ENCODE measurements at places on chromosomes 4 and X.

DNA sequence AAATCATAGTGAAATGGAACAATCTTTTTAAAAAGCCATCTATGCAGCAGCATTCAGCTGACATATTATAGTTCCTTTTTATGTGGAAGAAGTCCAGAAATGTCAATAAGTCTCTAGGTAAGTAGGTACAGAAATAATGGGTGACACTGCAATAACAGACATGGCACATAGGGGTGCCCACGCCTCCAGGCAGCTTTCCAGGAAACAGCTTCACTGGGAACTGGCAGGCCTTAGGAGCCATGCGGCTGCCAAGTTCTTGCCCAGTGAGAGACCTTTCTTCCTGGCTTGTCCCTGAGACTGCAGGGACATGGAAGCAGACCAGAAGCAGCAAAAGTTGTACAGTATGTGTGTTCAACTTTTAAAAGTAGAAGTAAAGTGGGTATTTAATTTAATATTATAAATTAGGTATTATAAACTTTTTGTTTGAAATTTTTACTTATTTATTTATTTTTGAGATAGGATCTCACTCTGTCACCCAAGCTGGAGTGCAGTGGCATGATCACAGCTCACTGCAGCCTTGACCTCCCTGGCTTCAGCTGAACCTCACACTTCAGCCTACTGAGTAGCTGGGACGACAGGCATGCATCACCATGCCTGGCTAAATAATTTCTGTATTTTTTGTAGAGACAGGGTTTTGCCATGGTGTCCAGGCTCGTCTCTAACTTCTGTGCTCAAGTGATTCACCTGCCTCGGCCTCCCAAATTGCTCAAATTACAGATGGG lies 12.1 kb upstream of the ETNPPL start:
- no peak for DNase-seq

DNA sequence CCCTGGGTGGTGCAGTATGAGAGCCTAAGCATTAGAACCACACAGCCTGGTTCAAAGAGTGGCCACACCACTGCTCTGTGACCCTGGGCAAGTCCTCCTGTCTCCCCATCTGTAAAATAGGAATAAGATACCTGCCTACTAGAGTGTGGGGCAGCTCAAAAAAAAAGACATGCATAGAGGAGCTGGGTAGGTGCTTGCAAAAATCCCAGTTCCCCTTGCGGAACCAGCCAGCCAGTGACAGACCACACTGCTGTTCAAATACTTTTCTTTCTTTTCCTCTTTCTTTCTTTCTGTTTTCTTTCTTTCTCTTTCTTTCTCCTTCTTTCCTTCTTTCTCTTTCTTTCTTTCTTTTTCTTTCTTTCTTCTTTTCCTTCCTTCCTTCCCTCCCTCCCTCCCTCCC lies 63.0 kb upstream of the TRIM2 start:
- DNase-seq, result no peak

DNA sequence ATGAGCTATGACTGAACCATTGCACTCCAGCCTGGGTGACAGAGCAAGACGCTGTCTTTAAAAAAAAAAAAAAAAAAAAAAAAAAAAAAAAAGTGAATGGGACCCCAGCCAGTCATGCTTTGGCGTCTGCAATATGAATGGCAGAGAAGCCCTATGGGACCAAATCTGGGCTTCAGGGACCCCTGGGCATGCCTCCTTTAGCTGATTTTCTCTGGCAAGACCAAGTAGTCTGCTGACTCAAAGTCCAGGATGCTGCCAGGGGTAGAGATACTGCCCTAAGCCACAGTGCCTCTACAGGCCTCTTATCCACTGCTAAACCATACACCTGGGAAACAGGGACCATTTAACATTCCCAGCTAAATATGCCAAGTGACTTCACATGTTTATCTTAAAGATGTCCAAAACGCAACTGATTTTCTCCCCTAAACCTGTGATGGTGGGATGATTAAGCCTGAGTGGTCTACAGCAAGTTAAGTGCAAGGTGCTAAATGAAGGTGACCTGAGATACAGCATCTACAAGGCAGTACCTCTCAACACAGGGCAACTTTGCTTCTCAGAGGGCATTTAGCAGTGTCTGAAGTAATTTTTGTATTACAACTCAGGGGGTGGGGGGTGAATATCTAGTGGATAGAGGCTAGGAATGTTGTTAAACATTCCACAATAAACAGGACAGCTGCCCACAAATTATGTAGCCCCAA lies 5.8 kb downstream of the RPS4X start:
- no peak for DNase-seq

DNA sequence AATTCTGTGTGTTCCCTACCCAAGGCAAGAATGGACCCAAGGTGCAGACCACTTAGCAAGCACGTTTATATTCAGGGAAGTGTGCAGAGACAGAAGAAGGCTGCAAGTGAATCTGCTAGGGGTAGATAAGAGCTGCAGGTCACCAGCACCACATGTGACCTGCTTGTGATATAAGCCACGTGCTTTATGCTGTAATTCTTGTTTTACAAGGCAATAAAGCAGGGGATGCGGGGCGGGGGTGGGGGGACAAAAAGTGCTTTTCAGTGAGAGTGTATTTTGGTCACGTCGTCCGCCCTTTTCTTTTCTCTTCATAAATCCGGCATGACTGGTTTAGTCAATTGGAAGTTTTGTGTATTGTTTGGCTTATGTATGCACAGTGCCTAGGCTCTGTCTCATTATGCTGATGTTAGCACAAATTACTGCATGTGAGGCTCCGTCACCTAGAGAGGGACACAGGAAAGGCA lies 192.7 kb downstream of the RBMX2 start:
- no peak for DNase-seq

DNA sequence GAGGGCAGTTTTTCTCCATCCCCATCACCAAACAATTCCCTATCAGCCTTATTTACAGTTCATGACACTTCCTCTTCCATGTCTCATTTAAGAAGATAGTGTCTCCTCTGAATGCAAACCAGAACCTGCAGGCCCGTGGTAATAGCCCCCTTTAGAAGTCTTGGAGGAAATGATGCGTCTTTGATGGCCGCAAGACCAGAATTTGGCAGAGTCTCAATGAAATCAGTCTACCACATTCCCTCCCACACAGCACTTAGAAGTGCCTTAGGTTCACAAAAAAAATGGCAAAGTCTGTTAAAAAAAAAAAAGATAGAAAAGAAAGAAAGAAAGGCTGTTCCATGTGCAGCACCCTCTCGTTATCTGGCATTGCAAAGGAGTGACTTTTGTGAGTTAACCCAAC lies 2.1 kb upstream of the KDR start:
- DNase-seq, result no peak

DNA sequence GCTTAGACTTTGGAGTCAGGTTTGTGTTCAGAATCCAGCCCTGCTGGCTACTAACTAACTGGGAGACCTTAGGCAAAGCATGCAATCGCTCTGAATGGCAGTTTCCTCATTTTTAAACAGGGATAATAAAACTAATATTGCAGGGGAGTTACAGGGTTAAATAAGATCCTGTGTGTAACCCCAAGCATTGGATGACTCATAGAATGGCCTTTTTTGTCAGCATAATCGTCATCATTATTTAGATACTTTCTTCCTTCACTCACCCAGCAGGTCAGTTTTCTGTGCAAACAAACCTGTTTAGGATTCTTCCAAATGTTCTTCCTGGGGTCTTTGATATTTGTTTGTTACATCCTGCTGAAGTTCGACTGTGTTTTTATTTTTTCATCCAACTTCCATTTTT lies 208.2 kb downstream of the EVC2 start:
- DNase-seq, result no peak

GRCh38 chr4:113639326-113639725 lies 122.2 kb downstream of the CAMK2D start:
- no peak for DNase-seq

DNA sequence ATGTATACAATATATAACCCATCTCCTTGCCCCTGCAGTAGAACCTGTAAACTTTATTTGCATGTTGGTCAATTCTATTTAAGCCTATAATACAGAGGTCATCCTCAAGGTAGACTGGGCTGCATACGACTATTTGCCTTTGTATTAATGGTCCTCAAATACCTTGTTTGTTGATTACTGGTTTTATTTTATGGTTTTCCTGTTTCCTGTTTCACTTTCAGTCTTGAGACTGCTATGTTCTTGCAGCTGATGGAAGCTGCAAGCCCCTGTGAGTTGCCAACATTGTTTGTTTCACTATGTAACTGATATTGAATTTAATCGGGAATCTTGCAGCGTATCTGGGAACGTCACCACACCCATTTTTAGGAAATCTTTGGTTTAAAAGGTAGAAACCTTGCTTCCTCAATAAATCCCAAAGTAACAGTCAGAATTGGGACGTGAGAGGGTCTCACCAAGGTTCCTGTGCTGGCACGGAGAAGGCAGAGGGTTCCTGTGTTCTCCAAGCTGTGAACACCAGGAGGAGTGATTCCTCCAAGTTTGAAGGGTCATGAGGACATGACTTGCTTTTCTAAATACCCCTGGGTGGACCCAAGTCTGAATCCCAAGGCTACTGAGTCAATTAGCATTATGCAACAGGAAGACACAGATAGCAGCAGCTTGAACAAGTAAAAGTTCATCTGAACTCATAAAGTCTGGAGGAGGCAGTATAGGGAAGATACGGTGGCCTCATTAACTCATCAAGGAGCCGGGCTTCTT lies 110.6 kb upstream of the PNPLA4 start:
- no peak for DNase-seq

- DNase-seq, result no peak
Observed at GRCh38 chr4:41174444-41174843, 39.9 kb downstream of the APBB2 start.
